ENCODE measurements at places on chromosomes 5 and 9.
A peak's percentile ranks its signal among the peaks of the same experiment; 100 is the strongest.

- DNase-seq = no peak
Measured at GRCh38 chr5:22111320-22111719, 741.8 kb downstream of the CDH12 start.

GRCh38 chr5:61995486-61995885 is 310.5 kb upstream of the KIF2A start:
- DNase-seq = no peak

DNA sequence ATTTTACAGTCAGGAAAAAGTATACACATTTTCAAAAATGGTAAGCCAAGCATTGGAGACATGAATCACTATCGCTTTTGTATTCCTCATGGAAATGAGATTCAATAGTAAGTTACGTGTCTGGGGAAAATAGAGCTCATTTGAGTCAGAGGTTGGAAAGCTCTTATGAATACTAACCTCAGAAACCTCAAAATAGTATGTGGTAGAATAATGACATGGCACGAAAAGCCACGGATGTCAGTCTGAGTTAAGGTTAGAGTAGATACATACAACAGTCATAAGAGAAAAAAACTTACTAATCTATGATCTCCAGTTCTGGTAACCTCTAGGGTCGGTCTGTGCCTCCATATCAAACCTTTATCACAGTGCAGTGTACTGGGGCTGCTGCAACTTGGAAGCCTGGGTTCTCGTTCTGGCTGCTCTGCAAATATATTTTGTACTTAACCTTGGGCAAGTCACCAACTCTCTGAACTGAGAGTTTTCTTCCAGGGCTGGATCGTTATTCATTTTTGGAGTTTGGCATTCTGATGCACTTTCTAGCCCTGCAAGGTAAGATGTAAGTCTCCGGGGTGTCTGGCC is 31.8 kb downstream of the MAP1B start:
- DNase-seq = no peak

GRCh38 chr9:92714016-92714415 is 44.1 kb upstream of the IPPK start:
- no peak for DNase-seq

DNA sequence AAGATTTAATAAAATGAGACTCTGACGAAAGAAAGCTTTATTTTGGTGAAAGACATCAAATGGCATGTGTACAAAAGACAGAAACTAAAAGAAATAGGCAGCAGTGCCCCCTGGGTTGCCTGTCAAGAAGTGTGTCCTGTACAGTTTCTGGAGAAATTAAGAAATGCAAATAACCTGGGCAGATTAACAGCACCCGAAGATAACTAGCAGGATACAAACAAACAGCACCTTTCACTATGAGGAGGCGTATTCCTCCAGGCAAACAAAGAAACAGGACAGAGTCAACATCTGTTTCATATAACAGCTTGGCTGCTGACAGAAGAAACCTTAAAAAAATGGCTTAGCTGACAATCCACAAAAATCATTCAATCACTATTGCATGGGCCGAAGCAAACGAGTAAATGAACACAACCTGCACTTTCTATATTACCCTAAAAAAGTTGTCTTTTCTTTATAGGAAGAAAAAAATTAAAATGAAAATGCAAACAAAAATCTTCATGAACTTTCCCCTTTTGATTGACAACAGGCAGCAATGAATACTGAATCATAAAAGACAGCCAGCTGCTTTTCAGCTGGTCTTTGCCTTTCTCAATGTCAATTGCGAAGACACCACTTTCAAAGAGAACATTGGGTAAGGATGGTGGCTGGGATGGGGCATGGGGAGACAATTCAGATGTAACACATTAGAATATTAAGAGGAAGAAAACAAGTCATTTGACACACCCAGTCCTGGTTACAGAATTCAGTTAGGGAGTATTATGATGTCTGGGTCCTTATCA is 162.1 kb downstream of the ARL15 start:
- no peak for DNase-seq

- DNase-seq = no peak
Measured at GRCh38 chr9:26170190-26170589, 491.9 kb upstream of the TUSC1 start.

DNA sequence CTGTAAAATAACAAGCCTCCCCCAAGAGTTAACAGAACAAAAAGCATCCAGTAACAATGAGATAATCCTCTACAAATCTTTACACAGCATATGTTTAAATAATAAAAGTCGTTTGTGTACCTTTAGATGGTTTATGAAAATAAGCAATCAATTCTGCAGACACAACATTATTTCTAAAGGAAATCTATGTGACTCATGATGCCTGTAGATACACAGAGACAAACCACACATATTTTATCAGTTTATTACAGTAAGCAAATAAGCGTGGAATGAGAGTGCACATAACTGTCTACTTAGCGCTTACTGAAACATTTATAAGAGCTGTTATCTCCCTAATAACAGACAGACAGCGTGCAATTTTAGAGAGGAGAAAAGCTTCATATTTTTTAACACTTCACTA is 243.6 kb downstream of the AP3B1 start:
- no peak for DNase-seq

- no peak for DNase-seq
Measured at GRCh38 chr5:16987776-16988175, 51.7 kb upstream of the MYO10 start.

- no peak for DNase-seq
Measured at GRCh38 chr5:29588236-29588635, 1605.2 kb upstream of the CDH6 start.

DNA sequence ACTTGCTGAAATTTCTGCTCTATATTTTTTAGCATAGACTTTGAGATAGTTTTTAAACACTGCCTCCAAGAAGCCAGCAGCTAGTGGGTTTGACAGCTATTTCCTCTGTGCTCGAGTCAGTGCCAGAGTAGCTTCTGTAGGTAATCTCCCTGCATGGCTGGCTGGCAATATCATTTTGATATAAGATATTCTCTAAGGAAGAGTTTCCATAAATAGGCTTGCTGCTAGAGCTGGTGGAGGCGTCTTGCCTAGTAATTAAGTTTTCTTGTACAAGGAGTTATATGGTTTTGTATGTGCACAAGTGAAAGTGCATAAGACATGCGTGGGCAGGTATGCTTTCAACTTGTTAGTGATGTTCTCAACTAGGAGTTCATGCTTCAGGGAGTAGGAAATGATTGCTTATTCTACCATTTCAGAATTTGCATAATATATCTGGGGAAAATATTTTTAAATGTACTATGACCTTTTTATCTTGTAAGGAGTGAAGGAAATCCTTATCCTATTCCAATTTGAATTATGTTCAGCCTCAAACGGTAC is 74.1 kb upstream of the CCL21 start:
- DNase-seq = no peak

GRCh38 chr9:134502809-134503211 is 138.8 kb upstream of the COL5A1 start:
- no peak for DNase-seq

DNA sequence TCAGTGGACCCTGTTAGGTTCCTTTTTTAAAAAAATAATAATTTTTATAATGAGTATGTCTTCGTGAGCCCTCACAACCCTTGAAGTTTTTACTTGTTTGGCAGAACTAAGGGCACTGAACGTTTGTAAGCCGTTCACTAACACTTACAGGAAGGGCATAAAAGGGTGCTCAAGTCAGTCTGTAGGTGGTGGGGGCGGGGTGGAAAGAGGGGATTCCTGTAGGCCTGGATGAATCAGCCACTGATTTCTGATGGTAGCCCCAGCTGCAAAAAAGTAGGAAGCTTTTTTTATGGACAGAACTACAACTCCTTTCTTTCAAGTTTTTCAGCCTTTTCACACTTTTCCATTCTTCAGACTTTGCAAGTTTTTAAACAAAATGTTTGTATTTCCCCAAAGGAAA is 35.8 kb downstream of the PIK3R1 start:
- peak; percentile 49 for DNase-seq

DNA sequence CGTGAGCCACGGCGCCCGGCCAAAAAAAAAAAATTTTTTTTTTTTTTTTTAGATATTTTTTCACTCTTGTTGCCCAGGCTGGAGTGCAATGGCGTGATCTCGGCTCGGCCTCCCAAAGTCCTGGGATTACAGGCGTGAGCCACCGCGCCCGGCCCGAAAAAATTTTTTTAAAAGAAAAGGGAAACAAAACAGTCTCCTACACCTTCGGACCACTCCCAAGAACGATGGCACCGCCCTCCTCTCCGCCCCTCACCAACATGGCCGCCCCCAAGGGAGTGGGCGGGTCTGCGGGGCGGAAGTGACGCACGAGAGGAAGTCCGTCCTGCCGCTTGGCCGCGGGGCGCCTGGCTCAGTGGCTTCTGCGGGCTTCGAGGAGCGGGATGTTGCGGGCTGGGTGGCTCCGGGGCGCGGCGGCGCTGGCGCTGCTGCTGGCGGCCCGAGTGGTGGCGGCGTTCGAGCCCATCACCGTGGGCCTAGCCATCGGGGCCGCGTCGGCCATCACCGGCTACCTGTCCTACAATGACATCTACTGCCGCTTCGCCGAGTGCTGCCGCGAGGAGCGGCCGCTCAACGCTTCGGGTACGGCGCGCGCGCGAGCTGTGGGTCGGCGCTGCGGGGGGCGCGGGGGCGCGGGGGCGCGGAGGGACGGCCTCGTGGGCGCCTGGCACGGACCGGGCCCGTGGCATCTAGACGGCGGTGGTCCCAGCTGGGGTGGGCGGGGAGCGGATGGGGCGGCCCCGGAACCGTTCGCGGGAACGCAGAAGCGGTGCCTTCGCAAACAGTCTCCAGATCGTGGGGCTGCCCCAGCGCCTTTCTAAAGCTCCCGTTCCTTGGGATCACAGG is at the start of gene TOR1B:
TOR1B (plus strand) TSS at position 352 of the 843 bp plus-strand sequence; CDS start at position 381, 29 bp downstream.
- peak; percentile 90 for DNase-seq

DNA sequence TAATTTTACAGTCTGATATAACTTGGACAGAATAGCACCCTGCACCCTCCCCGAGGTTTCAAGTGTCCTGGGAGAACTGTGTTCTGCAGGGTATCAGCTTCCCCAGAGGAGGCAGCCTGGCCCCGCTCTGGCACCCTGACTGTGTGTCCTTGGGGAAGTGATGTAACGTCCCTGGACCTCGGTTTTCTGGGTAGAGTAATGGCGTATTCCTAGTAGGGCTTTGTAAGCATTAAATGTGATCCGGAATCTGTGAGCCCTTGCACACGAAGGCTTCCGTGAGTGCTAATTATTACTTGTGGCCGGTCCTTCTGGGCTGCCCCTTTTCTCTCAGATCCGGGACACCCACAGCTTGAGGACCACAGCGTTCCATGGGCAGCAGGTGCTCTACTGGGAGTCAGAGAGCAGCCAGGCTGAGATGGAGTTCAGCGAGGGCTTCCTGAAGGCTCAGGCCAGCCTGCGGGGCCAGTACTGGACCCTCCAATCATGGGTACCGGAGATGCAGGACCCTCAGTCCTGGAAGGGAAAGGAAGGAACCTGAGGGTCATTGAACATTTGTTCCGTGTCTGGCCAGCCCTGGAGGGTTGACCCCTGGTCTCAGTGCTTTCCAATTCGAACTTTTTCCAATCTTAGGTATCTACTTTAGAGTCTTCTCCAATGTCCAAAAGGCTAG is 1.0 kb upstream of the CACFD1 start:
- no peak for DNase-seq

GRCh38 chr5:34057118-34057517 is 14.1 kb upstream of the C1QTNF3 start:
- DNase-seq = no peak

GRCh38 chr5:102722931-102723330 is 32.2 kb upstream of the PAM start:
- DNase-seq = no peak

DNA sequence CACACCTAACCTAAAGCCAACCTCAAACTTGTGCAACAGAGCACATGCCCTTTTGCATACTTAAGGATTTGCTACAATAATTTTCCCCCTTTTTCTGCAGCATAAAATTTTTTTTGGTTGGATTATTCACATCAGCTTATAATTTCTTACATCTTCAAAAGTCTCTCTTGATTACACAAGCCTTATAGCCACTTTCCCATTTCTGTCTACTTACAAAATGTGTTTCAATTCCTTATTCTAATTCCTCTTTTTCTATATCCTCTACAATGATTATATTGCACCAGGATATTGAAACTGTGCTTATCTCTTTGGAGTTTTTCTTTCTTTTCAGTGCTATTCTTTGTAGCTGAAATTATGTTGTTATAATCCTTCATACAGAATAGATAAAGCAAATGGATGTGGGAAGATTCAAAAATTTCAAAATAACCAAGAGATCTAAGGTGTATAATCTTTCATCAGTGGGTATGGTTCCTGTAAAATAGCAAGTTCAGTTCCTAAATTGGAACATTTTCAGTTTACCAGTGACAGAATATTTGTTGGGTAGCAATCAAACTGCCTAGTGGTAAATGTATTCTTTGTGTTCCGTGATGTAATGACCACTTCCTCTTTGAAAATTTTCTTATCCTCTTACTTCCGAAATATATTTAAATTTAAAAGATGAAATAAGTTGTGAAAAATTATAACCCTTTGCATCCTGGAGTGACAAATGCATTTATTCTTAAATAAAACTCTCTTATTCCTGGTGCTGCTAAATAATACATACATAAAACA is 386.8 kb upstream of the CHD1 start:
- DNase-seq = no peak

DNA sequence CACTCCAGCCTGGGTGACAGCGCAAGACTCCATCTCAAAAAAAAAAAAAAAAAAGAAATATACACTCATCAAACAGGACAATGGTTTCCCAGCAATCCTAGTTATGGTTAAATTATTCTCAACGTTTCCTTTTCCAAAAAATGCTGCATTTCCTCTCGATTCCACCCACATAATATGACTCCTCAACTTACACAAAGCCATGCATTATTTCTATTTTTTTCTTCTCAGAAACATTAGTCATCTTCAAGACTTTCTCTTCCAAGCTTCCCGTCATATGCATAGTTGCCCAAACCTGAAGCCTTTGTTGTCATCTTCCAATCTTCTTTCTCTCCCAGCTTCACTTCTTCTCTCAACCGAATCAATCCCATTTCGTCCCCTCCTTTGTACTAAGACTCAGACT is 61.4 kb upstream of the RANBP6 start:
- DNase-seq = no peak

GRCh38 chr5:74865256-74865803 is 857 bp downstream of the FAM169A start:
- DNase-seq = no peak

DNA sequence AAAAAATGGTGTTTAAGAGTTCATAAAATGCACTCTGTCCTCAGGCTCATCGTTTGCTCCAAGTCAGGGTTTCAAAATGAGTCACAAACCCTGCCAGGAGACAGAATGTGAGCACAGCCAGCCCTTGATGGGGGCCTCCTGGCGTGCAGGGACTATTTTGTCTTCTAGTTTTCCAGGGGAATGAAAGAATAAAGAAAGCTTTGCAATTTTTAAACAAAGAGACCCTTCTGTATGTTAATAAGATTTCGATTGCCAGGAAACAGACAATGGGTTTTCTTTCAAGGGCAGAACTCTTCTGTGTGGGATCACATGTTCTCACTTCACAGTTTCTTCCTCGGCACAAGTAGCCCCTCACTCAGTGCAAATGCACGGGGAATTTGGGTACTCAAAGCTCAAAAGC is 121.4 kb upstream of the C6 start:
- DNase-seq = no peak

Measured in activated naive CD8-positive, alpha-beta T cell treated with anti-CD3 and anti-CD28 coated beads, Interleukin-2, amount 50 U/mL, for 16 hours (primary cell).